ENCODE measurements at places on chromosomes 13 and 19.

GRCh38 chr19:10724573-10725071, 6.7 kb downstream of the DNM2 start:
- DNase-seq = no peak

DNA sequence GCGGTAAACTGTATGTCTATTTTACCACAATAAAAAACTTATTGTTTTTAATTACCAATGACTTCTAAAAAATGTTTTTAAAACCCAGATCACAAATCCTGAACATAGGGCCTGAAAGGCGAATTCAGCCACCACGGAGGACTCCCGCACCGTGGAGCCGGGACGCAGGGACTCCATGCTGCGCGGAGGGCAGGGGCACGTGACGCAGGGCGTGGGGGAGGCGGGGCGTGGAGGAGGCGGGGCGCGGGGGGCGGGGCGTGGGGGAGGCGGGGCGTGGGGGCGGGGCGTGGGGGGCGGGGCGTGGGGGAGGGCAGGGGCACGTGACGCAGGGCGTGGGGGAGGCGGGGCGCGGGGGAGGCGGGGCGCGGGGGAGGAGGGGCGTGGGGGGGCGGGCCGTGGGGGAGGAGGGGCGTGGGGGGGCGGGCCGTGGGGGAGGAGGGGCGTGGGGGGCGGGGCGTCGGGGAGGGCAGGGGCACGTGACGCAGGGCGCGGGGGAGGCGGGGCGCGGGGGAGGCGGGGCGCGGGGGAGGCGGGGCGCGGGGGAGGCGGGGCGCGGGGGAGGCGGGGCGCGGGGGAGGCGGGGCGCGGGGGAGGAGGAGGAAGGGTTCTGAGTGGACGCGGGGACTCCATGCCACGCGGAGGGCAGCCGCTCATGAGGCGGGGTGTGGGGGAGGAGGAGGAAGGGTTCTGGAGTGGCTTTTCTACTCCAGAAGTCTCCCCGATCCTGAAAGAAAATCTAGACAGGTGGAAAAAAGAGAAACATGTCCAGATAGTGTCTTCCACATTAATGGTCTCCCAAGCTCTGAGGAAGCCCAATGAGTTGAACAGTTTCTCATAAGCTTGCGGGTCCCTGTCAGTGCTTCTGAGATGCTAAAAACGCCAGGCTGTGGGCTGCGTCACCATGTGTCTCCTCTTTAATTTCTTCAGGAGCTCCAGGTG, 4.4 kb upstream of the PROZ start:
- no peak for DNase-seq

DNA sequence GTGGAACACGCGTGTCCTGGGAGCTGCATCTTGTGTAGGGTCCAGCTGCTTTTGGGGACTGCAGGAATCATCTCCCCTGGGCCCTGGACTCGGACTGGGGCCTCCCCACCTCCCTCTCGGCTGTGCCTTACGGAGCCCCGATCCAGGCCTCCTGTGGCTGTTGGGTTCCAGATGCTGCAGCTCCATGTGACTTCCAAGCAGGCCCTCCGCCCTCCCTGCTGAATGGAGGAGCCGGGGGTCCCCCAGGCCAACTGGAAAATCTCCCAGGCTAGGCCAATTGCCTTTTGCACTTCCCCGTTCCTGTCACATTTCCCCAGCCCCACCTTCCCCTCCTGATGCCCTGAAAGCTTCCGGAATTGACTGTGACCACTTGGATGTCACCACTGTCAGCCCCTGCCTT, 6.2 kb upstream of the PGLS start:
- DNase-seq = no peak

DNA sequence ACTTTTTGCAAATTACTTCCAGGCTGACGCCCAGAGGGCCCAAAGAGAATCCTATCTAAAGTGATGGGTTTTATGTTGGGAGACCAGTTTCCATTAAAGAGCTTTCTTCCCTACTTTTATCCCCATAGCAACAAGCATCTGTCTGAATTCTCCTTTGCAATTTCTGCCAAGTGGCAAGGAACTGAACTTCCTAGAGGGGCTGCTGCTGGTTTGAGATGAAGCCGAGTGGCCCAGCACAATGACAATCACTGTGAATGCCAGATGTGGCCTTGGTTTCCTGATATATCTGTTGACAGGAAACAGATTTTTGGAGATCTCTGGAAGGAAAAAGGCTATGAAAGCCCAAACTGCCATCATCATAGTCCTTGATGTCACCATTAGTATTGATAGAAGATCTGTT, 198.6 kb downstream of the OXGR1 start:
- DNase-seq = no peak

DNA sequence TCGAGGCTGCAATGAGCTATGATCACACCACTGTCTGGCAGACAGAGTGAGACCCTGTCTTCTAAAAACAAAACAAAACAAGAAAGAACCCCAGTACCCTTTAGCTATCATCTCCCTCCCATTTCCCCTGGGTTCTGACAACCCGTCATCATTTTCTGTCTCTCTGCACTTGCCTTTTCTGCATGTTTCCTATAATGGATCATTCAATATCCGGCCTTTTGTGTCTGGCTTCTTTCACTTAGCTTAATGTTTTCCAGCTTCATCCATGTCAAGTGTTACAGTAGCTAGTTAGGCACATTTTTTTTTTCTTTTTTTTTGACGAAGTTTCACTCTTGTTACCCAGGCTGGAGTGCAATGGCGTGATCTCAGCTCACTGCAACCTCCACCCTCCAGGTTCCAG, 16.5 kb downstream of the AP2S1 start:
- no peak for DNase-seq

- DNase-seq = no peak
Measured at GRCh38 chr19:3985643-3986259, 488 bp upstream of the EEF2 start.

DNA sequence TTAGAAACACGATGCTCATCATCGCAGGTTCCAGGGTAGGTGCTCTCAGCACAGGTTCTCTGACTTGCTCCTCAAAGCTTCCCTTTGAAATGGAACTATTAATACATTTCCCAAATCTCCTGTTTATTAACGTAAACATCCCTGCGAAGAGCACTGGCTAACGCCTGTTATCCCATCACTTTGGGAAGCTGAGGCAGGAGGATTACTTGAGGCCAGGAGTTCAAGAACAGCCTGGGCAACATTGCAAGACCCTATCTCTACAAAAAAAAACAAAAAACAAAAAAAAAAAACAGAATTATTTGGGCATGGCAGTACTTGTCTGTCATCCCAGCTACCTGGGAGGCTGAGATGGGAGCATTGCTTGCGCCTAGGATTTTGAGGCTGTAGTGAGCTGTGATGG, 18.7 kb downstream of the CEACAM16 start:
- DNase-seq = no peak

- DNase-seq = no peak
Measured at GRCh38 chr19:47492137-47492533, 8.1 kb upstream of the KPTN start.

DNA sequence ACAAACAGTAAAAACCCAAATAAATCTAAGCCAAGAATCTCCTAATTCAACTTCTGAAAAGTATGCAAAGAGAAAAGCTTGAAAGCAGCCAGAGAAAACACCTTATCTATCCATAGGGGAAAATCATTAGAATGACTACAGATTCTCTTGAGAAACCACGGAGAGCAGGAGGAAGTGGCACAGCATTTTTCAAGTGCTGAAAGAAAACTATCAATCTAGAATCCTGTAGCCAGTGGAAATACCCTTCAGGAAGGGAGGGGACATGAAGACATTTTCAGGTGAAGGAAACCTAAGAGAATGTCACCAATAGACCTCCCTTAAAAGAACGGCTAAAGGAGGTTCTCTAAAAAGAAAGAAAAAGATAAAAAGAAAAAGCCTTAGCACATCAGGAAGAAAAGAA, 66.2 kb upstream of the XPO4 start:
- DNase-seq = no peak

- DNase-seq = no peak
Measured at GRCh38 chr13:113178070-113178895, 19.8 kb downstream of the PROZ start.

GRCh38 chr13:44759384-44760360, 183.5 kb upstream of the TSC22D1 start:
- peak; percentile 61 for DNase-seq

DNA sequence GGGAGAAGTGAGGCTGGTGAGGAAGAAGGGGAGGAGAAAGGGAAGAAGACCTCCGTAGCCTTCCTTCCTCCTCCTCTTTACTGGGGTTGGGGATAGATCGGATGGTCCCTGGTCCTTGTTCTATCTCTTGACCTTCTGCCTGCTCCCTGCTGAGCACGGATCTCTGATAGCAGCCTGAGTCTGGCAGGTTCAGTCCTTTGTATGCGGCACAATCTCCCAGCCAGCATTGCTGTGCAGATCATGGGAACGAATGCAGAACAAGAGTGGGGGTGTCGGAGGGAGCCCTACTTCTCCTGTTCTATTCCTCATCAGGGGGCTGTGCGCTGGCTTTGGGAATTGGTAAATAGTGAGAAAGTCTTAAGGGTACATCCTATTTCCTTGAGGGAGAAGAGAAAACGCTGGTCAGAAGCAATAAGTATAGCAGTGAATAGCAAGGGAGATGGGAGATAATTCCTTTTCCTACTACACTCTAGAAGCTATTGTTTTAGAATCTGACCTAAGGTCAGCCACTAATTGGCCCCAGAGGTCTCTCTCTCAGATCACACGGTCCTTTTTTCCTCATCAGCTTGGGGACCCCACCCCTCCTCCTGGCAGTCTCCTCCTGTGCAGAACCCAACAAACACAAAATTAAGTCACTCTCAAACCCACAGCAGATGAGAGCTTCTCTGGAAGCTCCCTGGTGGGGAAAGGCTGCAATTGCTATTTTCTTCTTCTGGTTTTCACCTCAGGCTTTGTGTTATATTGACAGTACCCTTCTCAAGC, 41.0 kb downstream of the KL start:
- DNase-seq = no peak

DNA sequence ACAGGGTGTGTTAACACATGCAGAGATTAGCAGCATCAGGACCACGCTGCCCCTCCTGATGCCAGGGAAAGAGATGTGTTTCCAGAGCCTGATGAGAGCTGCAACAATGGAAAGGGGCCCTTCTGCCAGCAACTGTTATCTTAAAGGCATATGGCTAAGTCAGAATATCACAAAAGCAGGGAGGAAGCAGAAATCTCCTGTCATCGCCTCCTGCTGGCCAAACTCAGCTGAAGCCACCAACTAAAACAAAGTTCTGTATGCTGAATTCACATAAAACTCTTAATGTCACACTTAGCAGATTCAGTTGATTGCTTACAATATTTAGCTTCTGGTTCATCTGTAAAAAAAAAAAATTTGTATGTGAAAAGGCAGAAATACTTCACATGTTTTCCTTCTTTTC, 178.2 kb downstream of the GPC5 start:
- no peak for DNase-seq

DNA sequence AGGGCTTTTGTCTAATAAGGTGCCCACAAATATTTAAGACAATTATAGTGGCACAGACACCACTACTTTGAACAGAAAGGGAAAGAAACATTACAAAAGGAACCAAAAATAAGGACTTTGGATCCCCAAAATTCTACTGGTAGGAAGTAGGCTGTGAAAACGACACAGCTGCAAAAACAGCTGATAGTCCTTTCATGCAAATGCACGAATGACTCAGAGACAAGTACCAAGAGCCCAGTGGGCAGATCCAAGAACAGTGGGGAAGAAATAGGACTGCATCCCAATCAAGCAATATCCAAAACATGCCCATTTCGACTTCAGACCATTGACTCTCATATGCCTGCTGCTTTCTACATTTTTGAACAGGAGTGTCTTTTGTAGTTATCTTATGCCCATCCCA, 269.4 kb upstream of the NBEA start:
- no peak for DNase-seq

GRCh38 chr19:48676887-48677286, 4.1 kb upstream of the NTN5 start:
- DNase-seq = no peak

DNA sequence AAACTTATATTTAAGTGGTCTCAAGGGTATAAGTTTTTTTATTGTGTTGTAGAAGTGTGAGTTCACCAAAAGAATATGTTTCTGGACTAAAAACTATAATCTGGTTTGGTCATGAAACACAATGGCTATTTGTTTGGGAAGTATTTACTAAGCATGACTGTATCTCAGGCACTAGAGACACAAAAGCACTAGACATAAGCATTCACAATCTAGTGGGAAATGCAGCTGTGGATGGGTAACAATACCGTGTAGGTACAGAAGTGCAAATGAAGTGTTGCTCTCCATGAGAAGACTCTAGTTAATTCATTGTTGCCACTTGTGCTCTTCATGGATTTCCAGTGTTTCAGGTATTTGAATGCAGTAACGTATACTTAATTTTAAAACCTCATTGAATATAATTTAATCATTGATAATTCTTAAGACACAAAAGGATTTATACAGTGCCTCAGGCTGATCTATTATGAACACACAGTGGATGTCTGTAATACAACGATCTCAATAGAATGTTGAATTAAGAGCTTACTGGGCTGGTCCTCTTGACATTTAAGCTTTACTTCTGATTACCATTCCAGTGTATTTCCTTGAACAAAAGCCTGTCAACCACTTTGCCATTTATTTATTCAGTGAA, 50.9 kb downstream of the TPT1 start:
- DNase-seq = no peak

DNA sequence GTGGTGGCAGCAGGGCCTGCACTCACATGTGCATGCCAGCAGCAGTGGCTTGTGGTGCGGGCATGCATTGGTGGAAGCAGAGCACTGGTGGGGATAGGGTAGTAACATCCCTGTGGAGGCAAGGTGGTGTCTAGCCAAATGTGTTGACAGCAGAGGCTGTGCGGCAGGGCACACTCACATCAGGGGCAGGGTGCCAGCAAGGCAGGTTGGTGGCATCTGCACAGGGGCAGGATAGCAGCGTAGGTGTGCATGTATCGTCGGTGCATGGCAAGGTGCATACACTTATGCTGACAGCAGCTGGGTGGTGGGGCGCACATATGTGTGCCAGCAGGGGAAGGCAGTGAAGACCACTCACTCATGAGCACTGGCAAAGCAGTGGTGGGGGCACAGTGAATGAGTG, 211.5 kb upstream of the CSNK1A1L start:
- no peak for DNase-seq

GRCh38 chr19:46308510-46308909, 11.7 kb downstream of the HIF3A start:
- no peak for DNase-seq

DNA sequence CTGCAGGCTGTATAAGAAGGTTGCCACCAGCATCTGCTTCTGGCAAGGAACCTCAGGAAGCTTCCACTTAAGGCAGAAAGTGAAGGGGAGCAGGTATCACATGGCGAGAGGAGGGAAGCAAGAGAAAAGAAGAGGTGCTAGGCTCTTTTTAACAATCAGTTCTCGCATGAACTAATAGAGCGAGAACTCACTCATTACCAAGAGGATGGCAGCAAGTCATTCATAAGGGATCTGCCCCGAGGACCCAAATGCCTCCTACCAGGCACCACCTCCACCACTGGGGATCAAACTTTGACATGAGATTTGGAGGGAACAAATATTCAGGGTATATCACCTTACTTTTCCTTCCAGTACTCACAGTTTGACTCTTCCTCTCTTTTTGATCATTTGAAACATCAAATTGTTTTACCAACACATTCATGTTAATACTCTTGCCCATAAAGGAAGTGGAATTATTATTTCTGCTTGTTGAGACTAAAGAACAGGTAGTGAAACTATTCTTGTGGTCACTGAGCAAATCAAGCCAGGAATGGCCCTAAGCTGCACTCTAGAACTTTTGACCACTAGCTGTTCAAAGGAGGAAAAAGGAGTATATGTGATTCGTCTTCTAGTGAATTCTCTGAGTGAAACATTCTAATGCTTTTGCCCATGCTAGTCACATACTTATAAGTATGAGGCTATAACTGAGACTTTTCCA, 45.0 kb downstream of the LACC1 start:
- no peak for DNase-seq

- peak; percentile 39 for DNase-seq
Measured at GRCh38 chr13:34942732-34943435, 814 bp downstream of the NBEA start.

All from left renal pelvis (tissue), 4 donors.